Lower leg skin (tissue), 4 donors: ENCODE measurements at places on chromosomes 1 and 21.

DNA sequence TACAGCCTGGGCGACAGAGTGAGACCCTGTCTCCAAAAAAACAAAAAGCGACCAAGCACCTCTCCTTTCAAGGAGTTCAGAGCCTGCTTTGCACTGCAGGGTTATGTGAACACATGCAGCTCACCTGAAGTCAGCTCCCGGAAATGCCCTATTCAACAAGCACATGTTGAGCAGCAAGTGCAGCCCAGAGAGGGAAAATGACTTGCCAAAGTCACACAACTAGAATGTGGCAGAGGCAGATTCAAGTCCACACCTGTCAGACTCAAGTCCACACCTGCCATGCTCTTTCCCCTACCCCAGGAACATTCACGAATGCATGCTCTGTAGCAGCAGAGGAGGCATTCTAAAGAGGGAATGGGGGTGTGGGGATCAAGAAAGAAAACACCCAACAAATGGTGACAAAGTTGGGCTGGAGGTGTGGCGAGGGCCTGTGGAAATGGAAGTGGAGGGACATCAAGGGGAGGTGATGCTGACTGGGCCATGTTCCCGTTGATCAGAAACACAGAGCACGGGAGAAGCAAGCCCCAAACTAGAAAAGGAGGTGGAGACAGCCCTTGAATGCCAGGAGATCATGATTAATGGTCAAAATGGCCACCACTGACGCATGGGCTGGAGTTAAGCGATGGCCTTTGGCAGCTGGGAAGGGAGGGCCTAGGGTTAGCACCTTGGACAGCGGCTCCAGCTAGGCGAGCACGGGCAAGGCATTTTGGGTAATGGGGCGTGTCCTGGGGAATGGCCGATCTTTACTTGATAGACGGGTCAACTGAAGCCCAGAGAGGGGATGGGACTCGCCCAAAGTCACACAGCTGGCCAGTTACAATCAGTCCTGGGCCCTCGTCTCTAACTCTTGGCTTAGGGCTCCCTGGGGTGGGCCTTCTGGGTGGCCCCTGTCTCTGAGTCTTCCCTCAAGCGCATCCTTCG is 21.5 kb downstream of the RAP1GAP start:
- no peak for DNase-seq

GRCh38 chr21:28240586-28240985 is 752.1 kb downstream of the LTN1 start:
- DNase-seq: no peak

- no peak for DNase-seq
Observed at GRCh38 chr1:109309347-109309746, 2.5 kb upstream of the MYBPHL start.

DNA sequence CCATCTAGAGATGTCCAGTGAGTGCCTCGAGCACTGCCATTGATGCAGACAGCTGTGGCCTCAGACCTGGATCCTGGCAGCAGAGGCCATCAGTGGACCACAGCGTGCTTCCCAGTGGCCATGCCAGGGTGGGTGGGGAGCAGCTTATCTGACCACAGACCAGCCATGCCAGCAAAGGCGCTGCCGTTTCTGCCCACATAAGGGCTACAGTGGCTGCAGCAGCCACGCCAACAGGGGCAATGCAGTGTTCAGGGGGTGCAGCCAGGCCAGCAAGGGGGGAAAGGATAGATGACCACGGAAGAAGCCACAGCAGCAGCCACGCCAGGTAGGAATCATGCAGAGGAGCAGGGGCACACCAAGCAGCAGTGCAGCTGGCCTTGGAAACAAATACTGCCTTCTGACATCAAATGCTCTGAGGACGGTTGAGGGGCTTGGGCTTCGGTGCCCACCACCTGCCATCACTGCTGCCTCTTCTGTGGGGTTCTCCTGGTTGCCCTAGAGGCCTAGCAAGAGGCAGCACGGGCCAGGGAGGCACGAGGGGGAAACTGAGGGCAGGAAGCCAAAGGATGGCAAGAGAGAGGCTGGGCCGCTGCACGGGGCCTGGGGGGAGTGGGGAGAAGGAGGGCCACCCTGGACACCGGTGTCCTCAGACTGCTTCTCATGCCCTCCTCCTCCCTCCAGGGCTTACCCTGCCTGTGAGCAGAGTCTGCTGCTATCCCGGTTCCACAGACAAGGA is 94.7 kb upstream of the RUNX3 start:
- DNase-seq: no peak

GRCh38 chr1:109509176-109510134 is at the start of gene AMIGO1:
Gene AMIGO1 (minus strand): TSS chr1:109509727. CDS start chr1:109508912, 815 bp downstream.
- no peak for DNase-seq

DNA sequence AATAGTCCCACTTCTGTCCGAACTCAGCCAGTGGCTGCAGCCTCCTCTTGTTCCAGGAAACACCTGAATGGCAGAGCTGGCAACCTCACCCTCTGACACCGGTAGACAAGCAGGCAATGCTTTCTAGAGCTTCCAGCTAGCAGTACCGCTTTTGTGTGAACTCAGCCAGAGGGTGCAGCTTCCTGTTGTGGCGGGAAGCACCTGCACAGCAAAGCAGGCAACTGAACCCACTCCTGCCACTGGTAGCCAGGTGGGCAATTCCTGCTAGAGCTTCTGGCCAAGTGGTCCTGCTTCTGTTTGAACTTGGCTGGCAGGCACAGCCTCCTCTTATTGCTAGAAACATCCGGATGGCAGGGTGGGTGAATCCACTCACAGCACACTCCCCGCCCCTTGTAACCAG is 40.1 kb upstream of the TMPRSS15 start:
- no peak for DNase-seq

GRCh38 chr1:36176106-36176949 is 20.4 kb downstream of the MAP7D1 start:
- DNase-seq: no peak

DNA sequence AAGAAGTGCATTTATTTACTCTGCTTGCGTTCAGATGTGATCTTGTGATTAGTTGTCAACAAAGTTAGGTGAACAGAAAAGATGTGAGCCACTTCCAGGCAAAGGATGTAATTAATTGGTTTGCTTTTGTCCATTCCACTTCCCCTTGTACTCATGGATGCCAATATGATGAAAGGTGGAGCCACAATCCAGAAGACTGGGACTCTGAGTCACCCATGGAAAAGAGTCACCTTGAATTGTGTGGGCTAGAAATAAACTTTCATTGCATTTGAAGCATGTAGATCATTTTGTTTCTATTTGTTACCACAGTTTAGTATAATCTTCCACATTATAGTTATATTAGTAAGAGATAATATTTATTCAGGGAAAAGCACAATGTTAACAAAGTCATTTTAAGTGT is 684.2 kb downstream of the LTN1 start:
- DNase-seq: no peak

- no peak for DNase-seq
Observed at GRCh38 chr1:209823143-209824041, 4.4 kb upstream of the UTP25 start.

- DNase-seq: no peak
Observed at GRCh38 chr1:26470878-26471497, 1.3 kb upstream of the HMGN2 start.

DNA sequence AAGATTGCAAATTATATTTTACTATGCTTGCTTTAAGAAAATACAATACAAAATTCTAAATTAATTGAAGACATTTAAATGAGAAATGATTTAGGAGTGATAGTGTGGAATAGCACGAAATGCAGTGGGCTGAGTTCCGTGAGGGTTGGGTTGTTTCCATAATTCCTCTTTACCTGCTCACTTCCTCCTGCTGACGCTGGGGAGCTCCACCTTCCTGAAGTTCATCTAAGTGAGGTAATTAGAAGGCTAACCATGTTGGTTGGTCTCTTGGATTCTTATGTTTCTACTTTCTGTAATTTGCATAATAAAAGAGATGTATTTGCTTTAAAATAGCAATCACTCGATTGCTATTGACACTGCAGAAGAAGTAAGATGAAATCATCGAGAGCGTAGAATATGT is 4.7 kb downstream of the OR14I1 start:
- DNase-seq: no peak
